Stimulated activated CD4-positive, alpha-beta T cell treated with anti-CD3 and anti-CD28 coated beads, Interleukin-2, amount 100 ng/mL, for 24 hours (primary cell): ENCODE measurements at places on chromosomes 7 and 10.

DNA sequence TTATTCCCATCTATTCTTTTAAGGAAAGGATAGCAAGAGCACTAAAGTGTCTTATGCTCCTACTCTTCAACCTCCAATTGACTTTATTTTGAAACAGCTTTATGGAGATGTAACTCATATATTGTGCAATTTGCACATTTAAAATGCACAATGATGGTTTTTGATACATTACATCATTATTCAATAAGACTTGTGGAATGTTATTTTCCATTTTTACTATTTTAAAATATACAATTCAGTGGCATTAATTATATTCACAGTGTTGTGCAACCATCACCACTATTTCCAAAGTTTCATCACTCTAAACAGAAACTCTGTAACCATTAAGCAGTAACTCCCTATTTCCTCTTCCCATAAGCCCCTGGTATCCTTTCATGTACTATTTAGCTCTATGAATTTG is 489.8 kb downstream of the NEBL start:
- no peak for DNase-seq

DNA sequence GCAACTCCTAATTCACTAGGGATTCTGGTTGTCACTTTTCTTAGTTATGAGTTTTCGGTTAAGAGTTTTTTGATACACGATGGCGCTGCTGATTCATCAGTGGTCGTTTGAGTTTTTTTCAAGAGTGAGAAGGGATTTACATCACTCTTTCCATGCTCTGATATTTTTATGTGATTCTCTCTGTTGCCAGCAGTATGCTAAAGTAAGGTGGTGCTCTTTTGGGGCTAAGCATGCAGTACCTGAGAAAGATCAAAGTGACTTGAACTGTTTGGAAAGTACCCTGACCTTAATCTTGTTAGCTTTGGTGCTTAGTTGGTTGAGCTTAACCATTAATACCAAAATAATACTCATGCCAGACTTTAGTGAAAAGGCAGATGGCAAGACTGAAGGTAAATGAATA is 28.1 kb downstream of the STAMBPL1 start:
- no peak for DNase-seq

DNA sequence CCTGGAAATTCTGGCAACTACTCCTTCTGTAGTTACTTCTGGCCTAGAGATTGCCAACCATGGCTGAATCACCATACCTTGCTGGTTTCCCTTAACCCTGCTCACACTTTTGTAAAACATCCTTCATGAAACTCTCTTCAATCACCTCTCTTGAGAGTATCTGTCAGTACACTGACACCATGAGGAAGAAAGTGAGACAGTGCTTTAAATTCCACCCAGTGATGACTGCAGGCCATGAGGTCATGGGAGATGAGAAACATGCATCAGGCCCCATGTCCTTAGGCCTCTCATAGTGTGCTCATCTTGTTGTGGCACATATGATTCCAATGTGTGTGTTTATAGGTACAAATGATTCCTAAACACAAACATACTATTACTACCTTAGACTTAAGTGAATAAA is 24.6 kb upstream of the NAMPT start:
- DNase-seq: no peak

DNA sequence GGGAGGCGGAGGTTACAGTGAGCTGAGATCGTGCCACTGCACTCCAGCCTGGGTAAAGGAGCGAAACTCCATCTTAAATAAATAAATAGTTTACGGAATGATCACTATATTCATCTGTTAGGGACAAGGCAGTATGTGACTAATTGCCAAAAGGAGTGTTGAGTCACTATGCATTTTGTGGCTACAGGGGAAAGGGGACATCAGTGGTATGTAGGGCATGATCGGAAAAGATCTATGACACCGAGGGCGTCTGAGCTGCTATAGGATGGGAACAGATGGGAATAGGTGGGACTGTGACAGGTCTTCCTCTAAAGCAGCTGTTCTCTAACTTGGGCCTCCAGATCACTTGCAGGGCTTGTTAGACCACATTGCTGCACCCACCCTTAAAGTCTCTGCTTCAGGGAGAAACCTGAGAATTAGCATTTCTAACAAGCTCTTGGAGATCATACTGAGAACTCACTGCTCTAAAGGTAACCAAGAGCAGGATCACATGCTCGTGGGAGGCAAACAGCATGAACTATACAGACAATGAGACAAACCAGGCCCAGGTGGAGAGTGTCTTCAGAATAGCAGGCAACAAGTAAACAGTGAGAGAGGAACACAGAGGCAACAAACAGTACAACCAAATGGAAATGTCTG is 65.1 kb upstream of the ITGA8 start:
- no peak for DNase-seq

DNA sequence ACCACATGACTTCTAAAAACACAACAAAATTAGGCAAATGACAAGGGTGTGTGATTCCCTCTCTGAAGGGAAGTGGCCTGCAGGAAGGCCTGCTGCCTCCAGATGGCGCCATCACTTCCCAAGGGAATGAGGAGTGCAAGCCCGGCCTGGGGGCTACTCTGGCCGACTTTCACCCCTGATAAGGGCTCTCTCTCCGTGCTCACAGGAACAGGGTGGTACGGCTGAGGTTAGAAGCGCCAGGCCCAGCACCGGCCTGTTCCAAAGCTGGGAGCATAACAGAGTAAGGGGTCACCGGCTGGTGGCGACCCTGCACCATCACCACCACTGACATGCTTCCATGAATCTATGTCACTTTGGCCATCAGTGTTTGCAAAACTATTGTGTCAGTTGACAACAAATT is 13.1 kb downstream of the RBP3 start:
- no peak for DNase-seq

DNA sequence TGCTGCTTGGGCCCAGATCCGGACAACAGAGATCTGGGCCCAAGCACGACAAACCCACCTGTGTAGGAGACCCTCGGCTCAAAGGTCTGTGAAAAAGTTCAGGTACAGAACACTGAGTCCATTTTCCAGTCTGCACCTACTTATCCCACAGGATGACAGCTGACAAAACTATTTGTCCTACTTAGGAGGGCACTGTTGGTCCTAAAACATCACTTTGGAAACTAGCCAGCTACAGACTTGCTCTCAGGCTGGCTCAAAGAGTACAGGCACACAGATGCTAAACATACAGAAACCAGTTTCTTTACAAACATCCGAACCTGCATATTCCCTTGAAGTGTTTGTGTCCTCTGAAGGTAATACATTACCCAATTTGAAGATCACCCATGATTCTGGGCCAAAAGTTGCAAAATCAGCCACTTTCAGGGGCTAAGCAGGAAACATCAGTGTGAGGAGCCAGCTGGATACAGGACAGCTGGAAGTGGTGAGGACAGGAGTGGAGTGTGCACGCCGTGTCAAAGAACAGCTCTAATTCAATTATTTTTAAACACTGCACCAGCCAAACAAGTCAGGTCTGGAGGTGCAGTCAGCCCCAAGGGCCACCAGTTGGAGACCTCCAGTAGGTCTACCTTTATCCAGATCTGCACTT is 88.5 kb downstream of the NOC3L start:
- no peak for DNase-seq

DNA sequence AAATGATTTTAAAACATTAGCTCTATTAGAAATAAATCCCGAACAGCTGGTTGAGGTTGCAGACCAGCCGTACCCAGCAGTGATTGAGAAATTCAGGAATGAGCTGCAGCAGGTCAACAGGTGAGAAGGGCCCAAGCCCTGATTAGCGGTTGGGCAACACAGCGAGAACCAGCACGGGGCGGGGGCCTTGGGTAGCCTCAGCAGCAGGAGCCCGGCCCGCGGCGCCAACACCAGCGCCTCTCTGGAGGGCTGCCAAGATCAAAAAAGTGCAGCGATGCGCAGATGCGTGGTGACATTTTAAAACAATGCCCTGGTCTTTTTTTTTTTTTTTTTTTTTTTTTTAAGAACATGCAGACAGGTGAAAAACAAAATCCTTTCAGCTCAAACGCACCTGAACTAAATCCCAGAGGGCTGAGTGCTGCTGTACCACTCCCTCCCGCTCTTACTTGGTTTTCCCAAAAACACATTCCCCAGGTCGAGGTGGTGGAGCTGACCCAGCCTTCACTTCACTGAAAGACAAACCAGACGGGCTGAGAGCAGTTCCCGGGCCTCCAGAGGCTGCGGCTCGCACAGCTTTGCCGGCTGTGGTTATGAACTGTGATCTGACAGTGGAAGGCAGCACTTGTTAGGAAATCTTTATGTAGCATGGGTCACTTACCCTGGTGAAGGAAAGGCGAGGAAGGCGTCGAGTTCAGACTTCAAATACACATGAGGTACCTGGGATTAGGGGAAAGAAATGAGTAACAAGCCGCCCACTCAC is 579.4 kb downstream of the SDK1 start:
- DNase-seq: no peak

DNA sequence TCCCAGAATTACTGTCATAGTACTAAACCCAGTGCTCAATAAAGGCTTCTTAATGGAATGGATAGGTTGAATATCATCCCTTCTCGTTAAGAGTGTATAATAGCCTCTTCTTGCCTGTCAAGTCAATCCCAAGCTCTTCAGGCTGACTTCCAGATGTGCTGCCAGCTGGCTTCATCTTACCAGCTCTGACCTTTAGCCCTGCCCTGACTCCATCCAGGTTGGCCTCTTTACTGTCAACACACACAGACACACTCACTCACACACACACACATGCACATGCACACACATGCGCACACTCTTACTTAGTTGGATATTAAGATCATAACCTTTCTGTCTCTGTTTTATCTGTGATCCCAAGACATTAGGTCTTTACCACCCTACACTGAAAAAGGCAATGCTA is 49.1 kb downstream of the ASB4 start:
- no peak for DNase-seq

- DNase-seq: no peak
These were observed 133.3 kb upstream of the HGF start for GRCh38 chr7:81903115-81903514.

DNA sequence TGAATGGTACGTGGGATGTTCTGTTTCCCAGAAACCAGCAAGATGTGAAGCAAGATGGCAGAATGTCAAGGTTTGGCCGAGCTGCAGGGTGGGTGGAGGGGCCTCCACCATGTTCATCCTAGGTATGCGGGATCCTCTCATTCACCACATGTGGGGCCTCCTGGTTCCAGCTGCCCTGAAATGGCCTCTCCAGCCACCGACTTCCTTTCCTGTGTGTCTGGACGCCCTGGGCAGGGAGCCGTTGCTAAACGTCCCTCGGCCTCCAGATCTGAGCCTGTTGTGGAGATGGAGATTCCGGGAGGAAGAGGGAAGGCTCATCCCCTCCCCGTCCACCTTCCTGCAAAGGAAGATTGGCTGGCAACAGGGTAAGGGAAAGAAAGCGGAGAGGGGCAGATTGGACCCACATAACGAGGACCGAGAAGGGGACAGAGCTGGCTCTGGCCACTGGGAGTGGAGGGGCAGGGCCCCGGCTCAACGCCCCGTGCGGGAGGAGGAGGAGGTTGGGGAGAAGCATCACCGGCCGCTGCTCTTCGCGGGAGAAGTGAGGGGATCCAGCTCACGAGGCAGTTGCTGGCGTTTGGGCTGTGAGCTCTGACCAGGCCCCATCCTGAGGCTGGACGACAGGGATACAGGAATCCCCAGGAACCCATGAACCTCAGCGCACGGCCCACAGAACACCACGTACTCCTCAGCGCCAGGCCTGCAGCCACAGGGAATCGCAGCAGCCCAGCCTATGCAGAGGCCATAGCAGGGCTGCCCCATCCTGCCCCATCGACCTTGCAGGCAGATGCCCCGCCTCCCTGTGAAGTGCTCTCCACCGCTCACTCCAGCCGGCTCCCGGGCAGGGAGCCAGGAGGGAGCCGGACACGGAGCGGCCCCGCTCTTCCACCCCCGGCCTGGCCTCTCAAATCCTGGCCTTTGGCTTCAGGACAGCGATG is 98.3 kb downstream of the FOXL3 start:
- DNase-seq: no peak

GRCh38 chr7:101630591-101630990 is 1.5 kb upstream of the MYL10 start:
- no peak for DNase-seq

- peak; percentile 13 for DNase-seq
These were observed 29.1 kb downstream of the NUDCD3 start for GRCh38 chr7:44461387-44461786.

GRCh38 chr7:35695473-35695850 is 527 bp upstream of the HERPUD2 start:
- DNase-seq: peak; percentile 37

DNA sequence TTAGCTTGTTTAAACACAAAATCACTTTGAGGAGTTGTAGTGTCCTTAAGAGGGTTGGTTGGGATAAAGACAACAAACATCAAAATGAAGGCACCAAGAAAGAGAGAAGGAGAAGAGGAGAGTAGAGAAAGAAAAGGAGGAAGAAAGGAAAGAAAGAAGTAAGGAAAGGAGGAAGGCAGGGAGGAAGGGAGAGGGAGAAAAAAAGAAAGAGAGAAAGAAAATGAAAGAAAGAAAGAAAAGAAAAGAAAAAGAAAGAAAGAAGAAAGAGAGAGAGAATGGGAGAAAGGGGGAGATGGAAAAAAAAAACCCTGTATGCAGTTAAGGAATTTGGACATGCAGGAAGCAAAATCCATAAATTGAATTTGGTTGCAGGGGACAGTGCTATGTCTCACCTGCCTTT is 635.4 kb upstream of the FZD8 start:
- DNase-seq: no peak

DNA sequence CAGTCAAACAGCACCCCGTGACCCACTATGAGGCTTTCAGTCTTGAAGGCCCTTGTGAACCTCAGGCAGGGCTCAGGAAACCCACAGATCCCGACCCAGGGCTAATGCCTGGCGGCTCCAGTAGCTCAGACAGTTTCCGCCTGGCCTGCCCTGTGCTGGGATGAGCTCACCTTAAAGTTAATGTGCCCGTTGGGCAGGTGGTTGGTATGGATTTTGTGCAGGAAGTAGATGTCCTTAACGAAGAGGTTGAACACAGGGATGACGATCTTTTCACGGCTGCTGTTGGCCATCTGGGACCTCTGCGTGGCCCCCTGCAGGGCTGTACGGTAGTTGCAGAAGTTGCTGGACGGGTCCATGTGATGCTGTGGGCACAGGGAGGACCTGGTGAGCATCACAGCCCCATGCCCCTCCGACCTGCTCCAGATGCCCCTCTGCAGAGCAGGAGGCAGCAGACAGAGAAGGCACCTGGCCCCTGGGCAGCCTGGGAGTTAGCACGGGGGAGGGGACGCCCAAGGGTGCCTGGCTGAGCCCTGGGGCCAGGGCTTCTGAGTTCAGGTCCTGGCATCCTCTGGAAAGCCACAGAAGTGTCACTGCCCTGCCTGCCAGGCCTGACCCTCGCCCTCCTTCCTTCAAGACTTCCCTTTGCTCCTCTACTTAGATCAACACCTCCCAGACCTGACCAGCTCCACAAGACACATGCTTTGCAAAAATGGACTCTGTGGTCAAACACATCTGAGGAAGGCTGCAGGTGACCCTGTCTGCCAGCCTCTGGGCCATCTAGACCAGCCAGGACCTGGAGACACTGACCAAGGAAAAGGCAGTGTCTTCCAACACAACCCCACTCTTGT is 59.8 kb downstream of the CSGALNACT2 start:
- DNase-seq: peak; percentile 38
